ENCODE measurements at places on chromosomes 2 and 18.

GRCh38 chr2:132424526-132425121 lies 8.0 kb downstream of the GPR39 start:
- DNase-seq: no peak

DNA sequence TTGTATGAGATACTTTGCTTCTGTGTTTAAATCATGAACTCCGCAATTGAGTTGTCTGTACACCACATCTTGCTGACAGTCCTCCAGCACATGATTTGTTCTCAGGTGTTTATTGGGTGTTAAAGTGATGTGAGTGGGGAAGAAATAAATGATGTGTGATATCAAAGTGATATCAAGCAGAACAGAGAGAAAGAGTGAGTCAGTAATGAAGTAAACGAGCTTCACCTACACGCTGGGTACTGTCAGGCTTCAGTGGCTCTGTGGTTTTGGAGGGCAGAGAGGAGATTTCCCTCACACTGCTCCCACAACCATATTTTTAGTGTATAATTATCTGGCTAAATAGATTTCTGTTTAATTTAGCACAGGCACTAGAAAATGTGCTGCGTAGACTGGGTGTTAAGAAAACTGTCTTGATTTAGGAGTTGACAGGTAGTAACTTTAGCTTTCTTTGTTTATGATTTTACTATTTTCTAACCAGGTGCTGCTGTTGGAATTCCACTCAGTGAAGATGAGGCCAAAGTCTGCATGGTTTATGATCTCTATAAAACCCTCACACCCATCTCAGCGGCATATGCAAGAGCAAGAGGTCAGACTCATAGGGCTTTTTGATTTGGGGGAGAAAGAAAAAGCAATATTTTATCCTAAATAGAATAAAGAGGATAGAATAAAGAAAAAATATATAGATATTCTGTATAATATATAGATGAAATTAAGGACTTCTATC lies 21.2 kb downstream of the ATIC start:
- no peak for DNase-seq

DNA sequence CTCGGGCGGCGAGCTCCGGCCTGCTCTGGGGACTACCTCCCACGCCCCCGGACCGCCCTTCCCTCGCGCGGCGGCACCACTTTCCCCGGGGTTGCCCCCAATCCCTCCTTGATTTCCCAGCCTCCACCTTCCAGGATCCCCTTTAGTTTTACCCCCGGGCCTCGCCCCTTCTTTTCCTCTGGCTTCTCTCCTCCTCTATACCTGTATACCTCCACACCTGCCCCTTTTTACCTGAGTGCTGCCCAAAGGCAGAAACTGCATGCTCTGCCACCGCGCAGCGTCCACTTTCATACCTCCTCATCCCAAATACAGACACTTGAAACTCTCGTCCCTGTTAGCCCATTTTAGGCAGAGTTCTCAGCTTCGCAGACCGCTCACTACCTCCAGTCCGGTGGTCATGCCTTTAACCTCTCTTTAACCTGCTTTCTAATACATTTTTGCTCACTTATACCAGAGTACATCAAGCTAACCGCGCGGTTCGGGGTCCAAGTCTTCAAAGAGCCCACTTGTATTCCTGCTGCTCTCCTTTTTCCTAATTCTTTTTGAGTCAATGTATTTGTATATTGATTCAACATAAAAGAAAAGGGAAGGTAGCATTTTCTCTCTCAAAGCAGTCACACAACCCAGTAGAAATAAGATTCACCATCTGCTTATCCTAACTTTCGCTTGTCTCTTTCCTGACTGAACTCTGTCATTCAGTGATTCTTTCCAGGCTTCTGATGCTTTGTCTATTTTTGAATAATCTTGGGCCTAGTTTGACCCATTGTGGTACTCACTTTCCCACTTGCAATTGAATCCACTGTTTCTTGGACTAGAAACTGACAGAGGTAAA lies 901 bp downstream of the SPOPL start:
- DNase-seq: no peak

GRCh38 chr2:215434447-215435279 lies 1.2 kb downstream of the FN1 start:
- no peak for DNase-seq

DNA sequence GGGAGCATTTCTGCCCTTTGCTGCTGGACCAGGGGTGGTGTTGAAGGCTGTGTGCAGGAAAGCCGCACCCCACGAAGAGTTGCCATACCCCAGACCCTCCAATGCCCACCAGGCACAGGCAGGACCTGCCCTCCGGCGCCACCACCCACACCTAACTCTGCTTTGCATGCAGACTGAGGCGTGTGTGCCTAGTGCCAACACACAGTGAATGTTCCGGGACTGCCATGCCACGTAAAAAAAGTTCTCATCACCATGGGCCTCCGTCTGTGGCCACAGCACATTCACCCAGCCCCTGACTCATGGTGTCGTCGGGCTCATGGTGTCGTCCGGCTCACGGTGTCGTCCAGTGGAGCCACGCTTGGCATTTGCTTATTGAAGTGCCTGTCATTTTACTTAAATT lies 184.9 kb upstream of the RAB6C start:
- DNase-seq: no peak

- DNase-seq: no peak
These were observed 46.0 kb upstream of the MBP start for GRCh38 chr18:77178559-77178958.

DNA sequence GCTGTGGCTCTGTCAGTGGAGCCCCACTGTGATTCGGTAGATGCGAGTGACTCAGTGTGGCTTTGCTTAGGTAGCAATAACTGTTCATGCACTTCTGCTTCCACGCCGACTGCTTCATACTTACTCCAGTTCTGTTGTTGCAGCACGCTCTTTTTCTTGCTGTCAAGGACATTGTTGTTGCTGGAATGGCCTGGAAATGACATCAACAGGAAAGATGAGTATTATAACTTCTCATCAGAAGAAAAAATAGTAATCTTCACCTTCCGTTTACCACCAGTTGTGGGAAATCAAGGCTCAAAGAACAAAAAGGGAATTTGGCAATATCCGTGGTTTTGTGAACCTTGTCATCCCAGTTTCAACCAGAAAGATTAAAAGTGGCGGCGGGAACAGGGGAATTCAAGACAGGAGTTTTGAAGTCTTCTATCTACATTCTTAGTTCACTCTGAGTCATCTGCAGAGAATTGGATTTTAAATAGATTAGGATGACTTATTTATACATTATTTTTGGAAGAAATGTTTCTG lies 8.3 kb downstream of the TM4SF20 start:
- DNase-seq: no peak

- DNase-seq: no peak
These were observed 443.3 kb downstream of the SOCS6 start for GRCh38 chr18:70732188-70732587.

DNA sequence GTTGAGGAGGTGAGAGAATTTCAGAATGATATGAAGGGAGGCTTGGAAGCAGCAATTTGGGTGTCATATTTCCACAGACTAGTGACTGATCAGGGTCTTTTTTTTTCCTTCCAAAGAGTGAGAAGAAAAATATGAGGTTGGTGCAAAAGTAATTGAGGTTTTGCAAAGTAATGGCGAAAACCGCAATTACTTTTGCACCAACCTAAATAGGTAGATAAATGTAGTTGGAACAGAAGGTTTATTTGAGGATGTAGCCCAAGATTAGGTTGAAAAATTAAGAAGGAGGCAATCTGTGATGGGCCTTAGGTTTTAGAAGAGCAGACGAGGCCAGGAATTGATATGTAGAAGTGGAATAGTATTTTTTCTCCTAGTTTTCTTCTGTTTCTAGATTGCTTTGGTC lies 7.8 kb upstream of the LTBP1 start:
- no peak for DNase-seq

- no peak for DNase-seq
These were observed 17.0 kb upstream of the MPP4 start for GRCh38 chr2:201715459-201715858.
